T-helper 2 cell treated with Interferon-gamma antibody and Interleukin-4, amounts not matched to agents 100 ng/mL and 5 ng/mL, for 36 hours (primary cell): ENCODE measurements at places on chromosomes 13 and 19. TPM values are rescaled to one million over a fixed set of nuclear protein-coding genes. Genes with fewer than 3 reads are reported as not detected.

CGB8 gene
- total RNA-seq, result not detected in 2 replicates

NLRP4 gene
- not detected in 2 replicates for total RNA-seq

CRB3 gene
- total RNA-seq, result 0.32 and 0.55 TPM in 2 replicates

SIAH3 gene
- 0.14 TPM in 2 replicates for total RNA-seq

FAM124A gene
- 0.11 and 0.36 TPM in 2 replicates for total RNA-seq

IFNL1 gene
- 0.25 TPM in 1 of 2 replicates, not detected in the other for total RNA-seq

GPR183 gene
- 68.9 and 69.8 TPM in 2 replicates for total RNA-seq

CSNK1G2 gene
- total RNA-seq, result 89.5 and 94.3 TPM in 2 replicates

PCDH17 gene
- not detected in 2 replicates for total RNA-seq

NXNL1 gene
- not detected in 2 replicates for total RNA-seq

SCGB2B2 gene
- total RNA-seq, result 0.25 and 0.77 TPM in 2 replicates

SIGLEC12 gene
- 1.1 and 1.4 TPM in 2 replicates for total RNA-seq

PCDH9 gene
- 0.09 TPM in 2 replicates for total RNA-seq

APOC4 gene
- not detected in 2 replicates for total RNA-seq

ALDH16A1 gene
- 45.5 and 47.5 TPM in 2 replicates for total RNA-seq

GPR180 gene
- total RNA-seq, result 7.1 and 7.3 TPM in 2 replicates

CEACAM19 gene
- total RNA-seq, result 0.68 and 0.75 TPM in 2 replicates
